ENCODE measurements at places on chromosomes 7 and 10. TPM values are rescaled to one million over a fixed set of nuclear protein-coding genes. Genes with fewer than 3 reads are reported as not detected.

The VSTM4 gene
- total RNA-seq = not detected

- no peak for DNase-seq
These were observed 131.1 kb upstream of the SHH start for GRCh38 chr7:155943251-155943899.

DNA sequence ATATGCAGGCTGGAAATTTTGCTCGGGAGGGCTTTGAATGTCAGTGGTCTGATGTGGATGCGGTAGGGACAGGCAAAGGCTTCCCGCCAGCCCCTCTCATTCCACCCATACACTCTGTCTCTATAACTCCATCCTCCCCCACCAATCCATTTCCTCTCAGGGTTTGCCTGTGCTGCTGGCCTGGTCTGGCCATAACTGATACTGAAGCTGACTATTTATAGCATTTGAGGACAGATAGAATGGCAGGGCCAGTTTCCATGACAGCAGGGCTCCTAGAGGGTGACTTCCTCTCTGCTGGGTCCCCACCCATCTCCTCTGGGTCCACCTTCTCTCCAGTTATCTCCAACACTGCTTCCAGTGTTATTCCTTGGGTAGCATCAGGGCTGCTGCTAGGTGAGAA, 6.6 kb upstream of the PDLIM1 start:
- DNase-seq = no peak

DNA sequence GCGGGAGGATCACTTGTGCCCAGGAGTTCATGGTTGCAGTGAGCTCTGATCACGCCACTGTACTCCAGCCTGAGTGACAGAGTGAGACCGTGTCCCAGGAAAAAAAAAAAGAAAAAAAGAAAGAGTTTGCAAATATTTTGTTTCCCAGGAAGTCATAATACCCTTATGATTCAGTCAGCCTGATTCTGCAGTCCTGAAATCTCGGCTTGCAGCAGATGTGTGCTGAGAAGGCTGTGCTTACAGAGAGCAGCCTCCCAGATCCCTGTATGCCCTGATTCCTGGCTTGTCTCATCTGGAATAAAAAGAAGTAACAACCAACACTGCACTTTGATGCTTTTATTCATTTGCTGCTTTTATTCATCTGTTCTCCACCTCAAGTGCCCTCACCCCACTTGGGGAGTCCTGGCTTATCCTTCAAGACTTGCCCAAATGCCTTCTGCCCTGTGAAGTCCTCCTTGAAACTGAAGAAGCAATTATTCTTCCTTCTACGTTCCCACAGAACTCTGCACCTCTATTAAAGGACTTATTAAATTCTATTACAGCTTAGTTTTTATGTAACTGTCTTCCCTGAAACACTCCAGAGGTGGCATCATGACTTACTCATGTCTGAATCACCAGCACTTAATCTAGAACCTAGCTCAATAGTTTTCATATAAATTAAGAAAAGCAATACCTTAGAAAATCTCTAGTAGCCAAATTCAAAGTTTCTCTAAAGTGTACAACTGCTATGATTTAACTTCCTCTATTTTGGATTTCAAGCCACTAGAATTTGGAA, 27.7 kb upstream of the BPGM start:
- no peak for DNase-seq

The OR2A42 gene
- not detected for total RNA-seq

DNA sequence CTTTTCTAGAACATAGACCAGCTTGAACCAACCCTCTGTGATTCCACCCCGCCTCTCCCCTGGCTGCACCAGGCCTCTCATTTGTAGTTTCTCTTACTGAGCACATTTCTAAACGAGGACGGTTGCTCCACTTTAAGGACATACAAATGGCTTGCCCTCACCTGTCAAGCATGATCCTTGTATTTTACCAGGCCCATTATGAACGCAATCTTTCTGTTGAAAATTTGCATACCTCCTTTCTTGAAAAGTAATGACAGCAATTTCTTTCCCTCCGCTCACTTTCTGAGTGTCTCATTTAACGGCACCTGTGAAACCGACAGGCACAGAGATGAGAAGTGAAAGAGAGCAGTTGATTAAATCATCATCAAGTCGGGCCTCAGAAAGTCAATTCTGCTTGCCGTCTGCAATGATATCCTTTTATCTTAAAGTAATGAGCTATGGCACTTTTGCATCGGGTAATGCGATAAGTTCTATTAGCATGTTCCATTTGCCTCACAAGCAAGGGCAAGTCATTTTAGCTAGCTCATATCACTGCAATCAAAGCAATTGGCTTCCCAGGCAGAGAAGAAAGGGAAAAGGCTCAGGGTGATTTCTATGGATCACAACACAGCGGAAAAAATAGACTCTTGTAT, 705.6 kb upstream of the GALNT17 start:
- DNase-seq = no peak
